Activated T-helper 1 cell treated with Interleukin-2 at 50 U/mL for 16 hours (primary cell): ENCODE measurements at places on chromosomes 7 and 10.

DNA sequence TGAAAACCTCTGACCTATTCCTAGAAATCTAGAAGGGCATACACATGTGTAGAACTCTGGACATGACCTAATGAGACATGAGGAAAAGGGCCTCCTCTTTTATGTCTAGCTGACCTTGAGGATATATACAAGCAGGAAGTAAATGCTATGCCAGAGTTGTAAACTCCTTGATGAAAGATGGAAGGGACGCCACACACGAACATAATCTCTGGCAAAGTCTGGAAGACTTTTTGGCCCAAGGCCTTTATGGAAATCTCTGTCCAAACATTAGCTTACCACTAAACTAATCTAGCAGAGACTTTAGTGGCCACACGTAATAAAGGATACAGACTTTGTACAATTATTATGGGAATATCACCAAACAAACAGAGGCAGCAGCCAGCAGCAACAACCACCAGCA, 138.1 kb upstream of the THSD7A start:
- no peak for DNase-seq

DNA sequence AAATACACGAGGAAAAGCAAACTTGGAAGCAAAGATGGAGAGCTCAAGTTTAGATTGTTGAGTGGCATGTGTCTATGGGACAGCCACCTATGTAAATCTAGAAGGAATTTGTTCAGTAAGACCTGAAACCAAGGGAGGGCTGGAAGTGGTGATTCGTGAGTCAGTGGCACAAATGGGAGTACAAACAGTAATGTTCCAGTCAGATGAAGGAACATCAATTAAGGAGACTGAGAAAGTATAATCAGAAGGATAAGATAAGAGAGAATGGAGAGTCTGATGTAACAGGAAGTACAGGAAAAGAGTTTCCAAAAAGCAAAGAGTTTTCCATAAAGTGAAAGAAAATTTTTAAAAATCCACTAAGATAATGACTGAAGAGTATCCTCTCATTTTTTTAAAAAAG, 544.2 kb downstream of the KIF20B start:
- DNase-seq, result no peak

- no peak for DNase-seq
Observed at GRCh38 chr10:52688899-52689298, 83.7 kb downstream of the MBL2 start.

GRCh38 chr7:95675016-95675415, 78.7 kb upstream of the PDK4 start:
- DNase-seq, result no peak

DNA sequence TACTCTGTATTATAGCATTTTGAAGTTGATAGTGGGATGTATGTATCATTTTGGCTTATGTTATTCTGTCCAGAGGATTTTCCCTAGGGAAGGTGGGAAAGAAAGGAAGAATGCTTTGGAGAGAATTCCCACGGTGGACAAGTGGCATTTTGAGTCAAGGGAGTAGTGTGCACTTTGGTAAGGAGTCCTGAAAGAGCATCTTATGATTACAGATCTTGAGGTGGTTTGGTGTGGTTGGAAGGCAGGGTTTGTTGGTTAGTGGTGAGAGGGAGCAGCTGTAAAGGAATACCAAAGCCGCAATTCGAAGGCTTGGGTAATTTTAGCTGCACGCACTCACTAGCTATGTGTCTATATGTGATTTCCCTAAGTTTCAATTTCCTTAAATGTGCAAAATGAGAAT, 16.1 kb downstream of the CCSER2 start:
- no peak for DNase-seq

GRCh38 chr10:132867801-132868644, 74.3 kb downstream of the CFAP46 start:
- no peak for DNase-seq
